CD4-positive, alpha-beta T cell (primary cell): ENCODE measurements at places on chromosomes 3 and 15. TPM values are rescaled to one million over a fixed set of nuclear protein-coding genes. Genes with fewer than 3 reads are reported as not detected.

Gene MESP1
- not detected for total RNA-seq

Gene MOBP
- total RNA-seq: not detected

Gene HGD
- total RNA-seq: 2.0 TPM

Gene PTPRG
- total RNA-seq: 0.05 TPM

Gene NANOGP8
- not detected for total RNA-seq

Gene FAM174B
- 3.4 TPM for total RNA-seq

Gene C3orf70
- not detected for total RNA-seq

Gene PP2D1
- total RNA-seq: not detected

Gene RHOV
- total RNA-seq: 0.36 TPM

Gene NMNAT3
- total RNA-seq: 1.5 TPM

Gene BMF
- total RNA-seq: 13.5 TPM

Gene ISG20
- total RNA-seq: 152 TPM

Gene CEMIP
- total RNA-seq: not detected

Gene SST
- not detected for total RNA-seq

Gene OXTR
- total RNA-seq: 0.17 TPM
